SIG-M5 (cell line): ENCODE measurements at places on chromosomes 16 and 17.

GRCh38 chr16:12405089-12405488, 398.6 kb downstream of the CPPED1 start:
- DNase-seq, result no peak

DNA sequence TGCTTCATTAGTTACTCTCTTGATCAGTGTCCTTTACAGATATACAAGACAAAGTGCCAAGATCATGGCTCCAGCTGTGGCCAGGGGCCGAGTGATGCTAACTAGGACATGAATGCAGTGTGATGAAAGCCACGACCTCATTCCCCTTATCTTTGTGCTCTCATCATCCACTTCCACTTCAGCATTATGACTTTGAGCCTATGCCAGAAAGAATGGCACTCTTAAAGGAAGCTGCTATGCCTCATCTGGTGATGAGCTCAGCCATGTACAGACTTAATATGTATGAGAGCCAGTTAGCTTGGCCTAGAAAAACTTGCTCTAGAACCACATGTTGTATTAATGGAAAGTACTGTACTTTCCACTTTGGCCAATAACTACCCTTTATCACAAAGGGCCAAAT, 179.1 kb downstream of the TOX3 start:
- DNase-seq, result no peak

- DNase-seq, result no peak
Observed at GRCh38 chr17:13001991-13002615, 15.7 kb downstream of the ELAC2 start.

DNA sequence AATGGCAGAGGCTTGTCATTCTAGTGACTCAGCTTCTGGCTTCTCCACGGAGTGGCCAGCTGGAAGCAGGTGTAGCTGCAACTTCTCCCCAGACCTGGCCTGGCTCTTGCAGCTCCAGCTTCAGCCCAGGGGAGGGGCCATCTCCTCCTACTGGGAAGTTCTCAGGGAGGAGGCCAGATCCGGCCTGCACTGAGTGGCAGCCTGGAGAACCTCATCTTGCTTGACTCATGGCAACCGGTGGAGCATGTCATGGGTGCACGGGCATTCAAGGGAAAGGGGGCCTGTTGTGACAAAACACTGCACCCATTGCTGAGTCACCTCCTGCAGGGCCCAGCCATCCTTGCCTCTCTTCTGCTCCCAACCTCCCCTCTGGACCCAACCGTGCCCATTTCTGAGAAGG, 273.9 kb upstream of the MAF start:
- no peak for DNase-seq

GRCh38 chr17:47131761-47132160, 57.3 kb downstream of the CDC27 start:
- DNase-seq, result no peak

GRCh38 chr17:42566883-42567573, at the start of gene MLX:
Gene MLX, plus strand, starts transcription at chr17:42567100. Its CDS starts 25 bp downstream, at chr17:42567125.
- DNase-seq, result no peak

DNA sequence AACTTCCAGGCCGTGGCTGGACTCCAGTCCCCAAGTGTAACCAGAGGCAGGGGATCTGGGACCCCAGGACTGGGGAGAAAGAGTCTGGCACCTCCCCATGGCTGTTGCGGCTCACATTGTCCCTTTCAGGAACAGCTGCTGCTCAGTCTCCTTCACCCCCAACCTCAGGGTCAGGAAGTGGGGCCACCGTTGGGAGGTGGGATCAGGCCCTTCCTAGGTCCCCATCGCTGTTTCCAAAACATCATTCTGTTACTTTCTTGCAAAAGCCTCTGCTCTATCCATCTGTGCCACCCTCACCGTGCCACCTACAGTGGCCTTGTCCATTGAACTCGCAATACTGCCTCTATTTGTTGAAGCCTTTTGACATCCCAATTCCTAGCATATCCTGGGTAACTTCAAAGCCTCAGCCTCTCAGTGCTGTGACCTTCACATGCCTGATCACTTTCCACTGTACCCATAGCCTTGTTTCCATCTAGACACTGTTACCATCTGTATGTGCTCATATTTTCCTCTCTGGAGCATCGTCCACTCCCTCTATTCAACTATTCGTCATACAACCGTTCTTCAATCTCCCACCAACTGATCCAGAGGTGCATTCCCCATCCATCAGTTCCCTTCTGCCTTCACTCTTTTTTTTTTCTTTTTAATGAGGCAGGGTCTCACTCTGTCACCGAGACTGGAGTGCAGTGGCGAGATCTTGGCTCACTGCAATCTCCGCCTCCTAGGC, 15.0 kb upstream of the SRCIN1 start:
- DNase-seq, result no peak

- DNase-seq, result no peak
Observed at GRCh38 chr17:77440560-77440981, 299.8 kb downstream of the SEC14L1 start.

GRCh38 chr17:50692448-50693035, 15.2 kb downstream of the ANKRD40 start:
- DNase-seq, result no peak

DNA sequence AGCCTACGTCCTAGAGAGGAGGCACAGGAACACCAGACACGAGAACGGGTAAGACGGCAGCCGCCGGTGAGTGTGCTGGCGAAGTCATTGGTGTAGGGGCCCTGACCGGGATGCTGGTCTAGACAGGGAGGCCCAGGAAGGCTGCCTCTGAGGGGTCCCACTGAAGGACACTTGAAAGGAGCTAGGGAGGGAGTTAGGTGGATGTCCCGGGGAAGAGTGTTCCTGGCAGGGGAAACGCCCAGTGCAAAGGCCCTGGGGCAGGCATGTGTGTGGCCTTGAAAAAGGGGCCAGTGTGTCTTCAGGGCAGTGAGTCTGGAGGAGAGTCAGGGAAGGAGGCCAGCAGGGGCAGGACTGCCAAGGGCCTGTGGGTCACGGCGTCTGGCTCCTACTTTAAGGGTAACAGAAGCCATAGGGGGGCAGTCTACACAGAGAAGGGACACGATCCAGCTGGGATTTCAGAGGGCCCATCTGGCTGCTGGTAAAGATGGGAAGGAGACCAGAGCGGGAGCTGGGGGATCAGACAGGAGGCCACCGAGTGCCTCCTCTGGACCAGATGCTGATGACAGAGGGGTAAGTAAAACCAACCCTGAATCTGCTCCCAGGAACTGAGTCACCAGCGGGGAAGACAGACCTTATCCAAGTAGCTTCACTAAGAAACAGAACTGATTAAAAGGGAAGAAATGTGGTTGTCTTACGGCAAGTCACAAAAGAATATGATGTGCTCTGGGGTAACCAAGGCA, 115.9 kb downstream of the LITAF start:
- no peak for DNase-seq

GRCh38 chr17:8489841-8490240, 54.2 kb downstream of the NDEL1 start:
- DNase-seq, result no peak

- DNase-seq, result no peak
Observed at GRCh38 chr17:32626379-32626791, 139.6 kb downstream of the CDK5R1 start.

- no peak for DNase-seq
Observed at GRCh38 chr17:27631411-27631760, 398 bp downstream of the LGALS9 start.

DNA sequence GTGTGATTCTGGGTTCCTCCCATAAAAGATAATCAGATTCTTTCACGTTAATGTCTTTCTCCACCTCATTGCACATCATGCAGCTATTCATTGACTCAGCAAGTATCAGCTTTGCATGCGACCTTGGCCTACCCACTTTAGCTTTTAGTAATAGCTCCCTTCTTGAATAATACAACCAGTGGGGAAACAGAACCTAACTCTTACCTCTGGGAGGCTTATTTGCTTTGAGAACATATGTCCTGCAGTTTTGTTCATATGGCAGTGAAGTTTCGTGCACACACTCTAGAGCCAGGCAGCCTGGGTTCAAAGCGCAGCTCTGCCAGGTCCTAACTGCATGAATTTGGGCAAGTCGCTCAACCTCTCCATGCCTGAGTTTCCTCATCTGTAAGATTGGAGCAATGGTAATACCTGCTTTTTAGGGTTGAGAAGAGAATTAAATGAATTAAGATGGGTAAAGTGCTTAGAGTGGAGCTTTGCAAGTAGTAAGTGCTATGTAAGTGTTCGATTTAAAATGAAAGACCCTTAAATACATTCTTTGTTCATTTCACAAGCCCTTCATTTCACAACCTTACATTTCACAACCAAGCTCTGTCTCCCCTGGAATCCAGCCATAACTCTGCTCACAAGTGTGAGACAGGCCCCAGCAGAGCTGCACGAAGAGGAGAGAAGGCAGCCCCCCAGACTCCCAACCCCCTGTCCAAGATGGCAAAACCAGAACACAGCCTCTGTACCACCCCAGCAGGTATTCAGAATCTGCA, 29.3 kb downstream of the MAPT start:
- DNase-seq, result no peak

DNA sequence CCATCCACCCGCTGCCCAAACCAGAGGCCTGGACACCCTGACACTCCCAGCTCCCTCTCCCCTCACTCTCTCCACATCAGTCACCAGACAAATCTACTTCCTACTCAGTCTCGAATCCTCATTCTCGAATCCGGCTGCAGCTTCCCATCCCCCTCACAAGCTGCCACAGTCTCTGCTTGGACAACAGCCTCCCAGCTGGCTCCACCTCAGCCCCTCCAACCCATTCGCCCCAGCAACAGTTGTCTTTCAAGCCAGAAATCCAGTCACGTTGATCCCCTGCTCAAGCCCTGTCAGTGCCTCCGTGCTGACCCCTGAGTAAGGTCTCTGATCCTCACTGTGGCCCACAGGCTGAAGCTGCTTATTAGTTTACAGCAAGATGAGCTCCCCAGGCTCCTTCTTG, 44.2 kb upstream of the MTSS2 start:
- no peak for DNase-seq

GRCh38 chr17:75412455-75413317, 7.2 kb upstream of the GRB2 start:
- no peak for DNase-seq

- no peak for DNase-seq
Observed at GRCh38 chr17:20852239-20852989, 190.4 kb downstream of the USP22 start.

- DNase-seq, result no peak
Observed at GRCh38 chr17:12625092-12625491, 40.6 kb upstream of the MYOCD start.

DNA sequence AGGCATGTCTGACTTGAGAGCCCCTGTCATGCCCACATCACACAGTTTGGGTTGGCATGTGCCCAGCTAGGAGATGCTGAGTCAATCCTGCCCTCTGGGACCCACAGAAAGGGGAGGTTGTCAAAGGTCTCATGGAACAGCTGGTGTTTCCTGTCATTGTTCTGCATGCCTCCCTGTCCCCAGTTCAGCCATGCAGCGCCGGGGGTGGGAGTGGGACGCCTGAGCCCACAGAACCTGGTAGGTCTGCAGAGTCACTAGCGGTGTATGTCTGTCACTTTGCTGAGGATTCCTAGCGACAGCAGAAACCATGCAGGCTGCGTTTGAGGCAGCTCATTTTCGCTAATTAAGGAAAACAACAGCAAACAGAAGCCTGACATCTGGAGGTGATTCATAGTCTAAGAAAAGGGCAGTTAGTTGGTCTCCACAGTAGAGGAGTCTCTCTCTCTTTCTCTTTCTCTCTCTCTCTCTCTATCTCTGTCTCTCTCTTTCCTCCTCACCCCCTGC, 19.6 kb upstream of the CCL1 start:
- DNase-seq, result no peak

GRCh38 chr17:82029391-82029790, 2.1 kb upstream of the RAC3 start:
- no peak for DNase-seq
